Bone marrow (tissue), 2 donors: ENCODE measurements at places on chromosomes 13 and 19.

DNA sequence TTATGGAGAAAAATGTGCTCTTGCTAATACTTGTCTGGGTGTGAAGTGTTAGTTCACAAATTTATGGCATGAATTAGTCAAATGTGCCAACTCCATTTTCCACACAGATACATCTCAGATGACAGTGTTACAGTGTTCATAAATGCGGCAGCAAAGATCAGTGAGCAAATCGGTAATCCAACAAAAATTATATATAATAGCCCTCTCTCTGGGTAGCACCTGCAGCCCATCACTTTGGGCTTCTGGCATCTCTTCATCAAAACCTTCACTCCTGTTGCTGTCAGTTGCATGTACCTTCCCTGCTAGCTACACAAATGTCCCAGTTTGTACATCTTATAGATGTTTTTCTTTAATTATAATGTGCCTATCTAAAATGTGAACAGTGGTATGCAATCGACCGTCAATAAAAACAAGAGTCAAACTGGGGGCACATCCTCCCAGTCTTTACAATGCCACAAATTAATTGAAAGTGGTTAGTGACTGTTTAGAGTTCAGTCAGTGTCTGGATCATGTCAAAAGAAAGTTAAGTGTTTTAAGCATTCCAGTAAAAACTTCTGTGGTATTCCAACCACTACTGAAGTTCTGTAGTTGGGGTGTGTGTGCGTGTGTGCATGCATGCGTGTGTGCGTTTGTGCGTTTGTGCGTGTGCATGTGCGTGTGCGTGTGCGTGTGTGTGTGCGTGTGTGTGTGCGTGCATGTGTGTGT, 448.9 kb downstream of the DCT start:
- DNase-seq, result no peak

- DNase-seq, result no peak
Observed at GRCh38 chr19:15287496-15287895, 44.8 kb downstream of the BRD4 start.

GRCh38 chr13:108486096-108486495, 143.3 kb upstream of the MYO16 start:
- DNase-seq, result no peak

DNA sequence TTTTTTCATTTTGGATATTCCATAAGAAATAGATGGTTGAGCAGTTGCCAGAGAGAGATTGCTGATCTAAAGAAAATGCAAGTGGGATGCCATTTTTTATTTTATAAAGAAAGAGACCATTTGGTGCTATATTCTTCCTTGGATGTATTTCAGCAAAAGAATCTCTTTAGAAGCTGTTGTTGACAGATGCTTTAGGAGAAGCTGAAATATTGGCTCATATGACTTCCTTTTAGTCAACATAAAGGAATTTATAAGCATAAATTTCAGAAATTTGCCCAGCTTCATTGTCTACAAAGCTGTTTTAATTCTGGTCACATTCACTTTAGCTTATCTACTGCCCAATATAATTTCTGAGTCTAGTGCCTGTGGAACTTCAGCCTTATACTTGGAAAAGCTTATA, 36.9 kb downstream of the POLR1D start:
- DNase-seq, result no peak

DNA sequence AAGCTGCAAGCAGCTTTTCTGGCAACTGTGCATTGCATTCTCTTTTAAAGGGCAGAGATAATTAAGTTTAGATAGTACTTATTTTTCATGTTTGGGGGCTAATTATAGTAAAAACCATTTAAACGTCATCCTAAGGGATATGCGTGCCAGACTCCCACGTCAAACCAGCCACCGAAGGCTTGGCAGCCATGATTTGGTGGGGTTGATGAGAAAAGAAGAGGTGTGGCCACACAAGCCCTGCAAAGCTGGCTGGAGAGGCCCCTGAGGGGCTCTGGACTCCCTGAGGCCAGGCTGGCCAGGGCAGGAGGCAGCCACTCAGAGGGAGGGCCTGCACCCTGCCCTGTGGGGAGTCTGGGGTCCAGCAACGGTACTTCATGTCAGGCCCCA, 17.5 kb downstream of the PEPD start:
- DNase-seq, result no peak

GRCh38 chr13:107715496-107715895, 499.8 kb downstream of the LIG4 start:
- DNase-seq, result no peak

GRCh38 chr13:23159205-23159759, 21.5 kb upstream of the SGCG start:
- DNase-seq, result no peak

GRCh38 chr19:53912653-53913052, 3.6 kb downstream of the CACNG7 start:
- no peak for DNase-seq

GRCh38 chr13:44283600-44283999, 90.0 kb upstream of the SERP2 start:
- DNase-seq, result no peak

DNA sequence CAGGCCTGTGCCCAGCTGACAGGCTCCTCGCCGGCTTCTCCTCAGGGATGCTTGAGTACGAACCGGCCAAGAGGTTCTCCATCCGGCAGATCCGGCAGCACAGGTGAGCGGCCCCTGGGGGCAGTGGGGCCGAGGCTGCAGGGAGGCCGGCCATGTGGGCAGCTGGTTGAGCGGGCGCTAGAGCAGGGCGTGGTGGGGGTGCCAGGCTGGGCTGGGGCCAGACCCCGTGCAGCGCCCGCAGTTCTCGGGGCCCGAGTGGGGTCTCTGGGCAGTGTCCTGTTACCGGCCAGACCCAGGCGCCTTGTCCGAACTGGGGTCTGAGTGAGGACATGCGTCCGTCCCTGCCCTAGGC, 15.9 kb downstream of the CBARP start:
- DNase-seq, result no peak

DNA sequence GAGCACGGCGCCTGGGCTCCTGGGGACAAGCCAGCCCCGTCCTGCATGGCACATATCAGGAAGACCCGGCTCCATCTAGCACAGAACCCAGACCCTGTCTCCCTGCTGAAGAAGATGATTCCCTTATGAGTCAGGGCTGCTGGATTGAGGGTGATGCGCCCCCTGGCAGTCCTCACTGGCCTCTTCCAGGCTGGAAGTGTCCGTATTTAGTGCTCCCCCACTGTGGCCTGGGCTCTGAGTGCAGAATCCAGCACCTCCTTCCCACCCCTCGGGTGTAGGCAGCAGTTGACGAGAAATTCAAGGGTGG, 14.9 kb downstream of the COMP start:
- no peak for DNase-seq

- DNase-seq, result peak; percentile 43
Observed at GRCh38 chr19:10085641-10086590, at the start of gene SHFL. Gene SHFL (plus strand): TSS chr19:10086317. CDS start chr19:10086428, 111 bp downstream.

DNA sequence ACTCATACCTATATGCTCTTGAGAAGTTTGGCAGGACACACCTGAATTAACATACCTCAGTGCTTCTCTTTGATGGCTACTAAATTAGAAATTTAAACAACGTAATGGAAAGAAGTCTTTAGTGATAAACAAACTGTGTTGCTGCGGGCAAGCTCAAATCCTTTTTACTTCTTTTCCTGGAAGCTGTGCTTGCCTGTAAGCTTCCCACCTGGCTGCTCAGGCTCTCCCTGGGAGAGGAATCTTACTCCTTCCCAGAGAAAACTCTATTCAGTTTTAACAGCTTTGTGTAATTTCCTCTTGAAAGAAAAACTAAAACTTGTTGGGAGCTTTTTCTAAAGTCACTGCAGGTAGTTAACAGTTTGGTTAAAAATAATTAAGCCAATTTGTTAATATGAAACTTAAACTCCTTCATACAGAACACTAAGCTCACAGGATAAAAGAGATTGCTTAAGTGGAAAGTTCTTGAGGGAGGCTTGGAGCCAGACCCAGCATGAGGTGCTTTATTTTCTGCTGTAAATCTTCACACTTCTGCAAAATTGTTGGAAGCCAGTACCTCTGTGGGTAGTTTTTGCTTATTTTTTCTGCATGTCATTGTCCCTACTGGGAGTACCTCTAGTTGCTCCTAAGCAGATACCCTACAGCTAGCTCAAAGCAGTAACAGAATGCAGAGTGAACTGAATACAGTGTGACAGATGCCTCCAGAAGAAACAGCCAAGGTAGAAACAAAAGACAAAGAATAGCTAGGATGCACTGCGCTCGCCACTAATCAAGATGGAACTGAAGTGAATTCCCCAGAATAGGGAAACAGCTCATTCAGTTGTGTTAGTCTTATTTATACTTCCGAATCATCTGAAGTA, 1253.0 kb downstream of the PCDH17 start:
- DNase-seq, result no peak

DNA sequence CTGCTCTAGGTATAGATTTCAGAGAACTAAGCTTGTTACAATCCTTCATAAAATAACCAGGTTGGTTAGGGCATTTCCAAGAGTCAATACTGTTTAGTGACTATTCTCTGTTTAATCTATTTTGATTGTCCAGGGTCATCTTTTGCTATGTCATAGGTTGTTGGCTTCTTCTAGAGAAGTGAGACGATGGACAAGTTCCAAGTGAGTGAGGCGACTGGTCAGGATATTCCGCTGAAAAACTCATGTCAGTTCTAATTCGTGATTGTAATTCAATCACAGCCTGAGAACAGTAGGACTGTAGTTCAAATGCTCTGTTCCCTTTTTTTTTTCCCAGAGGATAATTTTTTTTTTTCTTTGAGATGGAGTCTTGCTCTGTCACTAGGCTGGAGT, 15.8 kb upstream of the ALOX5AP start:
- DNase-seq, result no peak

DNA sequence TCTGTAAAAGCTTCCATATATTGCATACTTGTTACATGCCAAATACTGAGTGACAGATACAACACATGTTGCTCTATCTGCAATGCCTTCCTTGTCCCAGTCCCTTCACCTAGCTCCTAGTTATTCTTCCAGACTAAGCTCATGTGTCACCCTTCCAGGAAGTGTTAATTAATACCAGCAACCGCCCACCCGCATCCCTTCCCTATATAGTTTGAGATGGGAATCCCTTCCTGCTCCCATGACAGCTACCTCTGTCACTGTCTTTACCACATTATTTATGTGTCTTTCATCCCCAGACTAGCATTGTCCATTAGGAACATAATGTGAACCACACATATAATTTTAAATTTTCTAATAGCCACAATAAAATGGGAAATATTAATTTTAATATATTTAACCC, 49.5 kb upstream of the FRY start:
- no peak for DNase-seq

DNA sequence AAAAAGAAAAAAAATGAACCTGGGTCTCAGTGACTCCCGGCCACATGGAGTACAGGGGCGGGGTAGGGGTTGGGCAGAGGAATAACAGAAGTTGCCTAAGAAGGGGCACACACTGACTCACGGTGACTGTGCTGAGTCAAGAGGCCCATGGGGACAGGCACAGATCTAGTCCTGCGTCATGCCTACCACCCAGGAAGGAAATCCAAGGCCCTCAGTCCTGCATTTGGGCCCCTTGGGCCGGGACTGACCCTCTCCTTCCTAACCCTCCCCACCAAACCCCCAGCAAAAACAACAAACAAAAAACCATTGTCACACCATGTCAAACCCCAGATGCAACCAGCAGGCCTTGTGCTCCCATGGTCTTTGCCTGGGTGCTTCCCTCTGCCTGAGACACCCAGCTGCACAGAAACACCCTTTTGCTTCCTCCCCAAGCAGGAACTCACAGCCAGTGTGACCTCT, 9.6 kb upstream of the NOTCH3 start:
- DNase-seq, result peak; percentile 66

GRCh38 chr19:3250675-3251074, 26.2 kb downstream of the CELF5 start:
- DNase-seq, result no peak

GRCh38 chr19:49985871-49986270, 24.9 kb upstream of the SIGLEC11 start:
- no peak for DNase-seq
